ENCODE measurements at places on chromosomes 6 and 20.
A peak's percentile ranks its signal among the peaks of the same experiment; 100 is the strongest.

GRCh38 chr6:119308991-119309657 lies 40.4 kb downstream of the MAN1A1 start:
- no peak for DNase-seq

DNA sequence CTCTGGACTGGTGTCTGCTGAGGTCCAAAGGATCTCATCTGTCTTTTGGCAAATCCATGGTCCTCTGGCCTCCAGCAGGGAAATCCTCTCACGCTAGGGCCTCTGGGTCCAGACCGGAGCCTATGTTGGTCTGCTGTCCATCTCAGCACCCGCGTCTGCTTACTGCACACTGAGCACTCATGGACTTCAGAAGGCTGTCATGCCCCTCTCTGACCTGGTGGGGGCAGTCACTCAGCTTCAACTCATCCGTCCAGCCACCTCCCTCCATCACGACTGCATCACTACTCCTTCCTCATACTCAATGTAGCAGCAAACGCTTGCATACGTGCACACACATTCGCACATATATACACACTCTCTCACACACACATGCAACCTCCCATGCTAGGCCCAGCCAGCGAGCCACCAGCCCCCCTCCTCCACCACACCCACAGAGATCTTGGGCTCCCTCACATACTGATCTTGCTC lies 33.3 kb downstream of the GABRR2 start:
- peak; percentile 70 for DNase-seq

DNA sequence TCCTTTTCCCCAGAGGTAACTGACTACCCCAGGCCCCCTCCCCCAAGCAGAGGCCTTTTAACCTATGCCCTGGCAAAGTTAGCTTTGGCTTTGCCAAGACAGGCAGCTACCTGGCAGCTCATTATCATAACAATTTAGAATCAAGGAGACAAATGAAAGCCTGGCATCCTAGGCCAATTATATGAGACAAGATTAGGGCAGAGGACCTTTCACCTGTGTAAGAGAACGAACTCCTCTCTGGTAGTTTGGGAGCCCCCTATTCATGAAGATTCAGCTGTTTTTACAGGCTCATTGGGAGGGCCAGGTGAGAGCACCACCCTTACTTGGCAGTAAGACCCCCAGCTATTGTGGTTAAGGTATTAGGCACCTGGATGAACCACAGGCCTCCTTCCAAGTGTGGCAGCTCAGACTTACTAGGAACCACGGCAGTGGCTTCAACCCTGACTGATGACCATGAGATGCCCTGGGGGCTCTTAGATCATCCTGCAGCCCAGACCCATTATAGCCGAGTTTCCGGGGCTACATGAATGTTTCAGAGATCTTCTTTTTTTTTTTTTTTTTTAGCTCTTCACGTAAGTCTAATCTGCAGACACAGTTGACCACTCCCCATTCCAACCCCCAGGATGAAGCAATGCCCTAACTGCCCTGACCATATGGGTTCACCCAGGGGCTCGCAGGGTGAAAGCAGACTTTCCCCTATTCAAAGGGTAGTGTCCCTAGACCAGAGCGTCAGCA lies 56.2 kb downstream of the RAB44 start:
- DNase-seq = no peak

- no peak for DNase-seq
Observed at GRCh38 chr6:143149771-143150170, 89.1 kb downstream of the AIG1 start.

- DNase-seq = no peak
Observed at GRCh38 chr20:53829255-53829723, 235.7 kb upstream of the ZNF217 start.

- DNase-seq = no peak
Observed at GRCh38 chr6:170229851-170230519, 60.9 kb downstream of the DLL1 start.

DNA sequence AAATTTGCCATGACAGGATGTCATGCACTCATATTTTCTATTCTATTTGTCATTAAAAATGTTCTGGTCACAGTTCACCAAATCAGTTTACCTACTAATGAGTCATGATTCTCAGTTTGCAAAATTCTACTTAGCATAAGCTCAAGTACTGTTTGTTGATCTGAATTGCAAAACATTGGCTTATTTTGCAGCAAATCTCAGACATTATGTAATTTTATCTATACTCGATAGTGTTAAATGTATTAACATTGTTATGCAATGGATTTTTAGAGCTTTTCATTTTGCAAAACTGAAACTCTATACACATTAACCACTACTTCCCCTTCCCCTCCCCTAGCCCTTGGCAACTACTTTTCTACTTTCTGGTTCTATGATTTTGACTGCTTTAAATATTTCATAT lies 213.8 kb upstream of the ZFP64 start:
- DNase-seq = no peak

GRCh38 chr6:138278326-138278725 lies 60.0 kb upstream of the PBOV1 start:
- DNase-seq = no peak

DNA sequence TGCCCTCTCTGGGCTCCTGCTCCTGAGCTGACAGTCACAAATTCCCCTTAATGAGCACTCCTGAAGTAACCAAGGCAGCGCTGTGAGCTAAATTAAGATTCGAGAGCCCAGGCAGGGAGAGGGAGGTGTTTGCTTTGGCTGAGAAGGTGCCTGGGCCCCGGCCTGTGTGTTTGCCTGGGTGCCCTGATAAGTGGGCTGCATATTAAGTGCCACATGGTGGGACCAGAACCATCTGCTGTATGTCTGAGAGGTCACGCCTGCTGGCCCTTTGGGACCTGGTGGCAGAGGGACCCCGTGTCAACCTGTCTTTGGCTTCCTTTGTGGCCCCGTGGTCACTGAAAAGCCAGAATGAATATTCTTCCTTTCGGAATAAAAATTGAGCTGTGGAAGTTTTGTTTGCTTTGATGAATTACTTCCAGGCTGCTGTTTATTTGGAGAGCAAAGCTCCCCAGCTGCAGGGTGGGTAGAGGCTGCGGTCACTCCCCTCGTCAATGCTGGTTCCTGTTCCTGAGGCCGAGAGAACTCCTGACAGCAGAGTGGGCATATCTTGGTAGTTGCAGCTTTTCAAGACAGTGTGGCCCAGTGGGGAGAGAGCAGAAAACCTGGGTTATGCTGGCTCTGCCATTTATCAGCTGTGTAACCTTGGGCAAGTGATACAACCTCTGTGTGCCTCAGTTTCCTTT lies 17.5 kb upstream of the KCNK16 start:
- DNase-seq = no peak

DNA sequence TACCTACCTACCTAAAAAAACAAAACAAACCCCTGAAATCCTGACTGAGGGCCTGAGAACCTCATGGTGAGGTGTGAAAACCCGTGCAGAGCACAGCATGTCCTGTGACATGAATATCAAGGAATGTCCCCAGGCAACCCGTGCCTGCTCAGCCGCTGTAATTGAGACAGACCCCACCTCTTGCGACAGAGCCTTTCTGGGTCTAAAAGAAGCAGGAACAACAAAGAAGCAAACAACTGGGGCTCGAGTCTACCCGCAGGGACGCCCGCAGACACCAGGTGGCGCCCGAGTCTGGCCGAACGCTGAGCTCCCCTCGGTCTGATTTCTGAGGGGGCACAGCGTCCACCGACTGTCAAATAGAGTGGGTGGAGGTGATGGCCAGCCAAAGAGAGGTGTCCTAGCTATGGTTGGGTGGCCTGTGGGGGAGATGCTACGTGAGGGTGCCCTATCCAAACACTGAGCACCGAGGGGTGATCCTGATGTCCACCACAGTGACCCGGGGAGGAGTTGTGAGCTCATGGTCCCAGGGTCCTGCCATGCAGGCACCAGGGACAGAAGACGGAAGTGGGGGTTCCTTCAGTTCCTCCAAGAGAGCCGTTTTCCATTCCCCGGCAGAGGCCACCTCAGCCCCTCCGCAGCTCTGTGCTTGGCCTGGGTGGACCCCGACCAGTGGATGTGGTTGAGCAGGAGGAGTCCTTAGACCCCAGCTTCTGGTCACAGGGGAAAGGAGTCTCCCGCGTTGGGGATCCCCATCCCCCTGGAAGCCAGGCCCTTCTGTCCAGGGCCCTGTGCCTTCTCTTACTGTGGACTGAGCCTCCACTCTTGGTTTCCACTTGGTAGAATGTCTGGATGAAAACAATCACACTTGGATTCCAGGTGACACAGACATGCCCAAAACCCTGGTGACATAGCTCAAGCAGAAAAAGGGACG lies 268.2 kb downstream of the CDC5L start:
- DNase-seq = peak; percentile 91

- DNase-seq = no peak
Observed at GRCh38 chr6:12369781-12370262, 79.7 kb downstream of the EDN1 start.

DNA sequence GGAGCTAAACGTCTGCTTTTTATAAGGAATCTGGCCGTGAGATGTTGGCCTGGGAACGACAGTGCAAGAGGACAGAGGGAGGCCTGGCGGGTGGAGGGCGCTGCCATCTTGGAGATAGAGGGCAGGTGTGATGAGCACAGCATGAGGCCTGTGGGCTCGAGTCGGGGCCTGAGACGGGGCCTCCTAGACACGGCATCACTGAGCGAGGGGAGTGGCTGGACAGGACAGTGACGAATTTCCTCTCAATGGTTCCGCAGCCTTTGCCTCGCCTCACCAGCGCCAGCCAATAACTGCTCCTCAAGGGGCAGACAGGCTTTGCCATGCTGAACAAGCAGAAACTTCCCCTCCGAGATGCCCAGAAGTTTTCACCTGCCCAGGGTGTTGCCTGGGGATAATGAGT lies 376.7 kb downstream of the THBS2 start:
- no peak for DNase-seq

DNA sequence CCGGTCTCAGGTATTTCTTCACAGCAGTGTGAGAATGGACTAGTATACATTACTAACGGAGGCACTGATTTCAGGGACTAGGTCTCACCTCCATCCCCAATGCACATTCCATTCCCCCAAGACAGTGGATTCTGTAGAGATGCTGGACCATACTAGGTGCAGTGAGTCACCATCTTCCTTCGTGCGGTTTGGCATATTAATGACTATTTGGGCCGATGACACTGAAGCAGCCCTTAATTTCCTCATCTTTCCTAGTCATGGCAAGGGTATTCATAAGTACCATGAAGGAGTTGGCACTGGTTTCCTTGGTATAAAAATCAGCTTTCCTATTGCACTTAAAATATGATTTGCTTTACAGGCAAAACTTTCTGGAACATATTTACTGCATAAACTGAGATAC lies 121.4 kb upstream of the TRAF3IP2 start:
- DNase-seq = no peak

GRCh38 chr20:38141204-38141888 lies 23.7 kb downstream of the TGM2 start:
- DNase-seq = no peak

DNA sequence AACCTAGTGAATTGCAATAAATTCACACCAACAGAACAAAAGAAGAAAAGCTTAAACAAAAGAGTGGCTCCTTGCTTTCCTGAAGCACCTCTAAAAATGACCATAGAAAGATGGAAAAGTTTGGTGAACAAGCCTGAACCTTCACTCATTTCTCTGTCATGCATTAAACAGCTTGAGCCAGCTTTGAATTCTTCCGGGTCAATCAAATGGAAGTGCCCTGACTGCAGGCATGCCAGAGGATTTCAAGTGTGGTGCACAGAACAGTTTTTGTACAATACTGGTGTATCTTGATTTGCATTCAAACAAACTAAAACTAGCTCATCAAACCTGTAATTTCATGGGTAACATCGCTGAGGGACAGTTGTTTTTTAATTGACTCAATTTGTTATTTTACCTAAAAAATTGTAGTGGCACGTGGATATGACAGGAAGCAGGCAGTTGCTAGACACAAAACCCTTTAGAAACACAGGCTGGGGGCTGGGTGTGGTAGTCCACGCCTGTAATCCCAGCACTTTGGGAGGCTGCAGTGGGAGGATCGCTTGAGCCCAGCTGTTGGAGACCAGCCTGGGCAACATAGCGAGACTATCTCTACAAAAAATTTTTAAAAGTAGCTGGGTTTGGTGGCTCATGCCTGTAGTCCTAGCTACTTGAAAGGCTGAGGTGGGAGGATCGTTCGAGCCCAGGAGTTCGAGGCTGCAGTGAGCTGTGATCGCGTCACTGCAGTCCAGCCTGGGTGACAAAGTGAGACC lies 9.1 kb downstream of the CASS4 start:
- DNase-seq = no peak

GRCh38 chr20:3237011-3237957 lies 1.7 kb downstream of the SLC4A11 start:
- DNase-seq = no peak

DNA sequence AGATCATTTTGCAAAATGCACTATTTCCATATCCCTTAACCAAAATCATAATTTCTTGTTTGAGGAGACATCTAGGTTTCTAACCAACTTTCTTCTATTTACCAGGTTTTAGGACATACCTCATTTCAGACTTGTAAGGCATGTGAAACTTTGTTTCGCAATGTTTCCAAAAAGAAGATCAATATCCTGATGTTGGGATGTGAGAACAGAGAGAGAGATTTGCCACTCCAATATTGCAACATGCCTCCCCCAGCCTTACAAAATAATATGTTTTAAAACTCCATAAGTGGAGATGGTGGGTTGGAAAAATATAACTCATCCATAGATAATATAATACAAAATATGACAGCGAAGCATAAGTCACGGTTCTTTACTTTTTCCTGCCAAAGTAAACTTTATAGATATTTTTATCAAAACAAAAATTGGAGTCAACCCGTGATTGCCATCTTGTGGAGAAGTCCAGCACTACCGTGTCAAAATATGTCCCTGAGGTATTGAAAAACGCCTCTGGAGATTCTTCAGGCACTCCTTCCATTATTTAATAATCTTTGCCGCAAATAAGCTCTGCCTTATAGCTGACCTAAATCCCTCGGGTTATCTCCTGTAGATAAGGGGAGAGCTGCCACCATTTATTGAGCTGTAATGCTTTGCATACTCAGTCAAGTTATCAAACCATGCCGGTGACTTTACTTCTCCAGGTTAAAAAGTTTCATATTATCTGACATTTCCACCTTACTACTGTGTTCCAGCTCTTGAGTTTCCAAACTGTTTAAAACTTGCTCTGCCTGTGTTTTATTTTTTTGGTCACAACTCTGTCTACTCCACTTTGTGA lies 534.2 kb downstream of the HACE1 start:
- no peak for DNase-seq

GRCh38 chr6:4883298-4883697 lies 107.1 kb downstream of the CDYL start:
- no peak for DNase-seq

GRCh38 chr20:20546402-20546801 lies 166.0 kb downstream of the RALGAPA2 start:
- no peak for DNase-seq

GRCh38 chr6:107310362-107310761 lies 149.0 kb downstream of the PDSS2 start:
- DNase-seq = no peak

DNA sequence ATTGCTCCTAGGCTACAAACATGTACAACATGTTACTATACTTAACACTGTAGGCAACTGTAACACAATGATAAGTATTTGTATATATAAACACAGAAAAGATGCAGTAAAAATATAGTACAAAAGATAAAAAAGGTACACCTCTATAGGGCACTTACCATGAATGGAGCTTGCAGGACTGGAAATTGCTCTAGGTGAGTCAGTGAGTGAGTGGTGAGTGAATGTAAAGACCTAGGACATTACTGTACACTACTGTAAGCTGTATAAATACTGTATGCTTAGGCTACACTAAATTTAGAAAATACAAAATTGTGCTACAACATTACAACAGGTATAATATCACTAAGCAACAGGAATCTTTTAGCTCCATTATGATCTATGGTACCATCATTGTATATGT lies 312.0 kb upstream of the PREP start:
- no peak for DNase-seq

- DNase-seq = no peak
Observed at GRCh38 chr20:40511478-40511877, 177.6 kb downstream of the MAFB start.

GRCh38 chr6:138410048-138410735 lies 6.2 kb downstream of the HEBP2 start:
- DNase-seq = no peak

GRCh38 chr6:37556881-37557644 lies 57.4 kb upstream of the CCDC167 start:
- no peak for DNase-seq

All from ecto neural progenitor cell (in vitro differentiated cells).